CD4-positive, alpha-beta T cell treated with Interleukin-15 for 4 hours (primary cell): ENCODE measurements at places on chromosomes 7 and 10.

DNA sequence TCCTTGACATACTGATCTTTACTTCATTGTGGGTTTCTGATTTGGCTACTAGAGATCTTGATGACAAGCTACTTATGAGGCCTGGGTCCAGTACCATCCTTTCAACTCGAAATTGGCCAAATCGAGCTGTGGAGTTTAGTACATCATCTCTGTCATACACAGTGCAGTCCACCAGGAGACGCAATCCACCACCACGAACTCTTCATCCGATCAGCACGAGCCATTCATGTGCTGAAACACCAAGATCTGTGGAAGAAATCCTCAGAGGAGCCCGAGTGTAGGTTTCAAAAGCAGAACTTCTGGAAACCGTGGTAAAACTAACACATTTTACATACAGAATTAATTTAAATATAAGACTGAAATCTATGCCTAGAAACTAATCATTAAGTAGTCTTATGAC, 14.2 kb downstream of the DNAJC9 start:
- DNase-seq, result no peak

DNA sequence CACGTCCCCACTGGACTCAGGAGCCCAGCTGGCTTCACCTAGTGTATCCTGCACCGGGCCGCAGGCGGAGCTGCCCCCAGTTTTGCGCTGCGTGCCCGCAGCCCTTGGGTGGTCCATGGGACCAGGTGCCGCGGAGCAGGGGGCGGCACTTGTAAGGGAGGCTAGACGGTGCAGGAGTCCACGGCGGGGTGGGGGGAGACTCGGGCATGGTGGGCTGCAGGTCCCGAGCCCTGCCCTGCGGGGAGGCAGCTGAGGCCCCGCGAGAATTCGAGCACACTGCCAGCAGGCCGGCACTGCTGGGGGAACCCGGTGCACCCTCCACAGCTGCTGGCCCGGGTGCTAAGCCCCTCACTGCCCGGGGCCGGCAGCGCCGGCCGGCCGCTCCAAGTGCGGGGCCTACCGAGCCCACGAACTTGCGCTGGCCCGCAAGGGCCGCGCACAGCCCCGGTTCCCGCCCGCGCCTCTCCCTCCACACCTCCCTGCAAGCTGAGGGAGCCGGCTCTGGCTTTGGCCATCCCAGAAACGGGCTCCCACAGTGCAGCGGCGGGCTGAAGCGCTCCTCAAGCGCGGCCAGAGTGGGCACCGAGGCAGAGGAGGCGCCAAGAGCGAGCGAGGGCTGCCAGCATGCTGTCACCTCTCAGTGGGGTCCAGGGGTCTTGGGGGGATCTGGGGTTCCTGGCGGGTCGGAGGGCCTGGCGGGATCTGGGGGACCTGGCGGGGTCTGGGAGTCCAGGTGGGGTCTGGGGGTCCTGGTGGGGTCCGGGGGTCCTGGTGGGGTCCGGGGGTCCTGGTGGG, 81.4 kb downstream of the VIPR2 start:
- no peak for DNase-seq

DNA sequence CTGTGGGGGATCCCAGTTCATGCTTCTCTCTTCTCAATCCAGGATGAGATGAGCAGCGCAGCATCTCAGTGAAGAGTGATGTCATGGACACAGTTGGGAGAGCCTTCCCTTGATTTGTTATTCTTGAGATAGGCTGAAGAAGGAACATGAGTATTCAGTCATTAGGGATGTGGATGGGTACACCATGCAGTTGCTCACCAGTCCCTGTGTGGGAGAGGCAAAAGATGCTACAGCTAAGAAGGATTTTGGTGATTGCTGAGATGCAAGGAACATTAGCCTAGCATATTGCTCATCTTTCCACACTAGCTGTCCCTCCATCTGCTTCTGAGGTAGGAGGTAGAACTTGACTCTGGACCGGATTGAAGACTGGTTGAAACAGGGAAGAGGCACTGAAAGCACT, 179.6 kb downstream of the GALNT17 start:
- no peak for DNase-seq

- no peak for DNase-seq
Observed at GRCh38 chr10:33799281-33799943, 464.9 kb upstream of the NRP1 start.

GRCh38 chr7:149053885-149054284, 25.6 kb upstream of the PDIA4 start:
- DNase-seq, result no peak

- no peak for DNase-seq
Observed at GRCh38 chr7:7251742-7252141, 69.4 kb downstream of the C1GALT1 start.

GRCh38 chr10:128411643-128412042, 285.4 kb upstream of the MKI67 start:
- no peak for DNase-seq

- no peak for DNase-seq
Observed at GRCh38 chr7:4873071-4873944, 10.2 kb downstream of the RADIL start.

- DNase-seq, result no peak
Observed at GRCh38 chr7:148803094-148803493, 81.0 kb downstream of the EZH2 start.

DNA sequence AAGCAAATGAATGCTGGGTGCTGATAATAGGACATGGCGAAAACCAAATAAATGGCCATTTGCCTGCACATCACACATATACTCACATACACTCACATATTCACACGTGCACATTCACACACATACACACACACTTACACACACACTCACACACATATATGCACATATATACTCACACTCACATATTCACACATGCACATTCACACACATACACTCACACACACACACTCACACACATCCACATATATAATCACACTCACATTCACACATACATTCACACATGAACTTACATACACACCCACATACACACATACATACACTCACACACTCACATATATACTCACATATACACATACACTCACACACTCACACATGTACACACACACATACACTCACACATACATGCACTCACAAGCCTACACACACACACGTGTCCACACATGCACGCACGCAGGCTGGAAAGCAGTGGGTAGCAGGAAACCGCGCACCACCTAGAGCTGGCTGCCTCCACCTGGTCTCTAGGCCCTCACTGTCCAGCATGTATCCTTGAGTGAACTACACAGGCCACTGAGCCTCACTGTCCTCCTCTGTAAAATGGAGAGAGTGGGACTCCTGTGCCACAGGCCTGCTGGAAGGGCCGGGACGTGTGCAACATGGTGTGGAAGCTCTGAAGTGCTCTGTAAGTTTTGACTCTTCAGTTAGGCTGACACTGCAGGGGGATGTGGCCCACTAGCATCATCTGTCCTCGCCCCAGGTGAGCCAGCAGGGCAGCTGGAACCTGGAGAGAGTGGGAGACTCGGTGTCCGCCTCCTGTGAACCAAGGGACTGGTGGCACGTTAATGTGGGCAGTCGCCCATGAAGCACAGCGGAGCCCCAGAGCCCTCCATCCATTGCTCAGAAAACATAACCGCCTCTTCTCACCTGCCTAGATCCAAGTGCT, 14.9 kb downstream of the TMEM72 start:
- DNase-seq, result no peak

DNA sequence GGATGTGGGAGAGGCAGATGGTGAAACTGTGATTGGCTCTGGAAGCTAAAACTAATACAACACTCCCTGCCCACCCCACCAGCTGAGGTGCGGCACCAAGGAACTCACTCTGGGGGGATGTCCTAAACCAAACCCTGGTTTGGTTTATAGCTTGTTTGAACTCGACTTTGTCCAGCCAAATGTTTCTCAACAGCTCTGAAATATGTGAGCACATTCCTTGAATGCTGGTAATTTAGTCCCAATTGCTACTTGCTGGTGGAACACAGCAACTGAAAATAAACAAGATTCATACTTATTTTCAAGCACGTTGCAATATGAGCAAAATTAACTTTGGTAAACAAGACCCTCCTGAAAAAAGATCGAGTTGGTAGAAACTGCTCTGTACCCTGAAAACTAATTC, 39.7 kb upstream of the CARD11 start:
- no peak for DNase-seq

DNA sequence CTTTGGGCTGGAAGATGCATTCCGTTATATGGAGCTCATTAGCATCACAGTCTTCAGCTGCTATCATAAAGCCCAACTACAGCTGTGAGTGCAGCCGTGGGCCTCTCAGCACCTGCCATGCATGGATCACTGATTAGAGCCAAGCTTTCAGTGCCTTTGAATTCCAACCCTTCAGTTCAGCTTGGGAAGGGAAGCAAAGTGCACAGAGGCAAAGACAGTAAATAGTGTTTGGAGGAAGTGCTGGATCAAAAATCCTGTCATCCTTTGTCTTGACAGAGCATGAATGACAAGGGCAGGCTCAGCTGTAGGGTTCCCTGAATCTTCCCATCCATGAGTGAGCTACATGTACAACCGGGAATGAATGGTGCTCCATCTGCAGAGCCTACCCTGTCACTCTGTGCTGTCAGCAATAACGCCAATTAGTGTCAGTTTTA, 153.7 kb downstream of the DNAJB9 start:
- DNase-seq, result no peak

DNA sequence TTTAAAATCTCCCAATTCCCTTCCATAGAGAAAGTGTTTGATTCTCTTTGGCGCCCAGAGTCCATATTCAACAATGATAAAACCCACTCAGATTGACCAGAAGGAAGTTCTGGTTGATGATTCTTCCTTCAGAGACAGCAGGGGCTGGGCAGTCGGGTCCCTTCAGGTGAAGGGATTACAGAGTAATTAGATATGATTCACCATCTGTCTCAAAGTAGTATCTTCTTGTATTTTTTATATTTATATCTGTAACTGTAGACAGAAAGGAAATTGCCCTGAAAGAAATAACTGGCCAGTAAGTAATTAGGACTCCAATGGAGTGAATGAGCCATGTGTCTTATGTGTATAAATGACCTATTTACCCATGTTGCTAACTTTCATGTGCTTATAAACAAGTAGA, 156.0 kb downstream of the PLCE1 start:
- no peak for DNase-seq

DNA sequence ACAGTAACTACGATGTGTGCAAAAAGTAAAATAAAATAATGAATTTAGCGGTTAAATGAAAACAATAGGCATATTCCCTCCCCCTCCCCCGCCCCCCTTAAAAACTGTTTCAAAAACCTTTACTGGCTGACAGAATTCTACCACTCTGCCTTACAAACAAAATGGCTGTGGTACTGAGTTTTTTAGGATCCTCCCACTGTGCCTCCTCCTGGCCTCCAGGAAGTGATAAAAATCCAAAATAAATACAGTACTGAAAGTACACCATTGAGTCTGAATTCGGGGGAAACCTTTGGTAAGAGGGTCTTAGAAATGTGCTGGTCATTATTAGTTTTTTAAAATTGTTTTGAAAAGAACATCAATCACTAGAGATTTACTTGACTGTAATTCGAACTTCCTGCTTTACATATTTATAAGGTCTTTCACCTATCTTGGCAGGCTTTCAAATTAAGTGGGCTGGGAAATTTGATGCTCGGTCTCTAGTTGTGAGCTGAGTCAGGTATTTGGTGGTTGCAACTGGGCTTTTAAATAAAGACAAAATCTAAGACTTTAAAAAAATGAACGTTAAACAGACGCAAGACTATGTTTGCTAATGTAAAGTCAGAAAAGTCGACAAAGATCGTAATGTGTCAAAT, 32.5 kb upstream of the EPC1 start:
- DNase-seq, result peak; percentile 66
